A549 treated with Mapracorat at 1 μM for 4 hours (cell line): ENCODE measurements at places on chromosomes 4 and X. TPM values are rescaled to one million over a fixed set of nuclear protein-coding genes. Genes with fewer than 3 reads are reported as not detected.

Gene TCEAL3
- total RNA-seq: 16.4 to 23.5 TPM (median 18.4 TPM) in 5 replicates

Gene TRPC3
- total RNA-seq: 0.06 to 0.12 TPM (median 0.07 TPM) in 3 of 5 replicates, not detected in the others

Gene SLC16A2
- total RNA-seq: 19.9 to 24.2 TPM (median 21.1 TPM) in 5 replicates

Gene FAM9C
- 0.07 TPM in 1 of 5 replicates, not detected in the others for total RNA-seq

Gene RHOH
- 0.13 to 0.42 TPM (median 0.19 TPM) in 5 replicates for total RNA-seq

Gene RAB28
- total RNA-seq: 7.1 to 10.4 TPM (median 9.3 TPM) in 5 replicates

Gene STIM2
- total RNA-seq: 11.0 to 13.7 TPM (median 11.2 TPM) in 5 replicates

Gene FABP2
- total RNA-seq: not detected in 5 replicates

Gene HMX1
- 0.07 to 0.19 TPM (median 0.09 TPM) in 5 replicates for total RNA-seq

Gene HTR2C
- not detected in 5 replicates for total RNA-seq

Gene SLC4A4
- 1.3 to 2.1 TPM (median 1.6 TPM) in 5 replicates for total RNA-seq

Gene CDX4
- not detected in 5 replicates for total RNA-seq

Gene UTP3
- total RNA-seq: 33.8 to 45.5 TPM (median 34.6 TPM) in 5 replicates

Gene TENT5D
- total RNA-seq: not detected in 5 replicates

Gene PDE6B
- 0.22 TPM in 1 of 5 replicates, not detected in the others for total RNA-seq

Gene PABPC5
- 0.08 TPM in 1 of 5 replicates, not detected in the others for total RNA-seq

Gene P2RY10
- not detected in 5 replicates for total RNA-seq

Gene BEND4
- total RNA-seq: 0.02 TPM in 2 of 5 replicates, not detected in the others

Gene ZAR1
- total RNA-seq: 0.12 to 0.14 TPM (median 0.12 TPM) in 3 of 5 replicates, not detected in the others

Gene TCEAL6
- total RNA-seq: not detected in 5 replicates

Gene BBS12
- total RNA-seq: 2.0 to 3.2 TPM (median 3.0 TPM) in 5 replicates

Gene PAGE4
- not detected in 5 replicates for total RNA-seq

Gene ANXA10
- 2.4 to 3.0 TPM (median 2.8 TPM) in 5 replicates for total RNA-seq

Gene C4orf51
- total RNA-seq: not detected in 5 replicates

Gene GYPE
- total RNA-seq: not detected in 5 replicates

Gene SMIM43
- 0.11 to 0.28 TPM (median 0.15 TPM) in 5 replicates for total RNA-seq

Gene FGA
- total RNA-seq: 16.0 to 20.0 TPM (median 16.2 TPM) in 5 replicates

Gene LONRF3
- 2.5 to 3.9 TPM (median 3.3 TPM) in 5 replicates for total RNA-seq

Gene NUDT10
- total RNA-seq: 0.53 to 1.1 TPM (median 0.82 TPM) in 5 replicates

Gene SPANXN4
- total RNA-seq: not detected in 5 replicates
